Activated CD4-positive, alpha-beta memory T cell treated with anti-CD3 and anti-CD28 coated beads for 36 hours (primary cell): ENCODE measurements at places on chromosomes 6 and 20.

DNA sequence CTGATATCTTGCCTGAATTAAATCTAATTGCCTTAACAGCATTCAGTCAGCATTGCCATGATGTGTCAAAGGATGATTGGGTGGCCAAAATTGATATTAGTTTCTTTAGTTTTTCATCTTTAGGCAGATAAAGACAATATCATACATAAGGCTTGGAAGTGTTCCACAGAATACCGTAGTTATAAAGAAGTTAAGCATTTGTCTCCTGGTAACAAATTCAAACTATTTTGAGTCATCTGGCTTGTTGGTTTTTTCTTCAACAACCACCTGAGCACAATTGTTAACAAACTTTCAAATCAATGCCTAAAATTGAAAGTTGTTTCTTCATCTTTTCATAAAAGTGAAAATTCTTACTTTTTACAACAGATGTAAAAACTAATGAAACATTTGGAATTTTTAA lies 47.5 kb upstream of the ADGRF5 start:
- no peak for DNase-seq

- no peak for DNase-seq
Measured at GRCh38 chr20:49361862-49362660, 84.2 kb upstream of the ZNFX1 start.

- no peak for DNase-seq
Measured at GRCh38 chr6:129555206-129555832, 154.7 kb downstream of the ARHGAP18 start.

DNA sequence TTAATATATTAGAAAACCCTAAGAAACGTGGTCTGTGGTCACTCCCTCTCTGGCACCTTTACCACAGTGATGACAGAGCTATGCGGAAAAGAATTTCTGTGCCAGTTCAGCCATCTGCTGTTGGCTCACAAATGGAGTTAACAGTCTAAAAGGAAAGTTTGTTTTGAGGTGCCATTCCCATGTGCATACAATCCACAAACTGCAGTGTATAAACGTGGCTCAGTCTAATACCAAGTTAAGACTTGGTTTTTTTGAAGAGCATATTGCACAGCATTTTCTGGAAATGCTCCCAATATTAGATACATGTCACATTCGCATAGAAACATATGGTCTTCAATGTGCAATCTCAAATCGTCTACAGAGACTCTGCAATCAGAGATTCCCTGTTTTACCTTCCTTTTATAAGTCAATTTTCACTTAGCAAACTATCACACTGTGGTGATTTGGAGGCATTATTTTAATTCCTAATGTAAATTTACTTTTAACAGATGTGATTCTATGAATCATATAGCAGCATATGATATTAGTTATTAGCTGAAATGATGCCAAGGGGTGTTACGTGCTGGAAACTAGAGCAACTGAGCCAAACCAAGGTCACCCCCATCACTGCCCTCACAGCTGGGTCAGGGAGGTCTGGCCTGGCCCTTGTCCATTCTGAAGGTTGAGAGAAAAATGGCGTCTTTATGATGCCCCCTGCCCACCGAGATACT lies 383.5 kb downstream of the PRKN start:
- no peak for DNase-seq

- DNase-seq, result no peak
Measured at GRCh38 chr20:17848249-17849048, 120.1 kb downstream of the SNX5 start.
